ENCODE measurements at places on chromosomes 1 and 21.
A peak's percentile ranks its signal among the peaks of the same experiment; 100 is the strongest.

- DNase-seq = no peak
These were observed 29.9 kb upstream of the EDN2 start for GRCh38 chr1:41514381-41514780.

DNA sequence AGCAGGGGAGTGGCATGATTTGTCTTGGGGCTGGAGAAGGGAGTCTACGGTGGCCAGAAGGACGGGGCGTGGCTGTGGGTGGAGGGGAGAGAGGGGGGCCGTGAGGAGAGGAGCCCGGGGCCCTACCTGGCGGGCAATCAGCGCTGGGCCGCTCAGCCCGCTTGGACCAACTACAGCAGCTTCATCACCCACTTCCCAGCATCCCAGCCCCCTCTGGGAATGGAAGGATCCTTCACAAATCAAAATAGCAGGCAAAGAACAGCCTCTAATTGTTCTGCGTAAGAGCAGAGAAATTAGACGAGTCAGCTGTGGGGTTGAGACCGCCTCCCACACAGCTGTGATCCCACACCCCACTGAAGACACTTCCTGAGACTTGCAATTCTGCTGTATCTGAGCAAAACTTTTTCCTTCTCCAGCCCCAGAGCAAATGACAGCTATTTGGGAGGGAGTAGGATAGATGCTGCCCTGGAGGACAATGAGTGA, 43.5 kb downstream of the OPRD1 start:
- no peak for DNase-seq

DNA sequence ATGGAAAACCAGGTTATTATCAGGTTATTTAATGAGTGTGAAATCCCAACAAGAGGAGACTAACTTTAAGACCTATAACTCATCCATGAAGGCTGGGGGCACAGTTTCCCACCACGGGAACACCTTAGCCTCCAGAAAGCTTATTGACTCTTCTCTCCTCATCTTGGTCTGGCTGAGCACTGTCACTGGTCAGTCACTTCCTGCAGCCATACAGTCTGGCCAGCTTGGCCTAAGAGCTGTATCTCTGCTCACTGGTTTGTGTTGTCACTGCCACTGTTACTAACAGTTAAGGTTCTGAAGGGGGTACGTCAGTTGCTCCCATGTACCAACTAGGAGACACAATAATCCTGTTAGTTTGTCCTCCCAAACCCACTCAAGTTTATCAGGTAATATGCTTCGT, 16.7 kb upstream of the DDAH1 start:
- DNase-seq = no peak

GRCh38 chr1:228336308-228337030, 70.2 kb downstream of the TRIM11 start:
- DNase-seq = no peak

DNA sequence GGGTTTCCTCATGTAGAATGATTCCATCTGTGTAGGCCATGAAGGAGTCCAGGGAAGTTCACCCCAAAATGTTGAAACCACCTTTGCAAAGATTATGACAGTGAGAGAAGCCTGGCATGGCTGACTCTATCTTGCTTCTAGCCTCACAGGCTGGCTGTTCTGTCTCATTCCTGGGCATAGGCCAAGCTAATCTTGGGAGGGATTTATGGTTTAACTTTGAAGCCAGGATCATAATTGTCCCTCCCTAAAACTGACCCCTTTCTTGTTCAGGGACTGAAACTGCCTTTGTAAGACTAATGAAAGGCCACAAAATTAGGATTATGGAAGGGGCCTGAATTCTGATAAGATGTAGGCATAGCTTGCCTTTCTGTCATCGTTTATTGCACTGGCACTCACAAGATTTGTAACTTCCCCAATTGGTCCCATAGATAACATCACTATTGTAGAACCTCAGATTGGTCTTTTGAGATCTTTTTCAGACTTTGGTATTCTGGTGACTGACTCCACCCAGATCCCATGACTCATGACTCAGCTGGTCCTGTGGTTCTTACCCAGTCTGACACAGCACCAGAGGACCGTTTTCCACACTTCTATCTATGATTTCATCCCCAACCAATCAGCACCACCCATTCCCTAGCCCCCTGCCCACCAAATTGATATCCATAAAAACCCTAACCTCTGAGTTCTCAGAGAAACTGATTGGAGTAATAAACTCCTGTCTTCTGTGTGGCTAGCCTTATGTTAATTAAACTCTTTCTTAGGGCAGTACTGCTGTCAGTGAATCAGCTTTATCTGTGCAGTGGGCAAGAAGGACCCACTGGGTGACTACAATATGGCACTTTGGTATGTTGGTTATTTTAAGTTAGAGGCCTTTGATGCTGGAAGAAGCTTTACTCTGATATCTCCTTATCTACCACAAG, 13.6 kb upstream of the LAMTOR5 start:
- no peak for DNase-seq

GRCh38 chr21:16145052-16145451, 415.3 kb downstream of the USP25 start:
- no peak for DNase-seq

DNA sequence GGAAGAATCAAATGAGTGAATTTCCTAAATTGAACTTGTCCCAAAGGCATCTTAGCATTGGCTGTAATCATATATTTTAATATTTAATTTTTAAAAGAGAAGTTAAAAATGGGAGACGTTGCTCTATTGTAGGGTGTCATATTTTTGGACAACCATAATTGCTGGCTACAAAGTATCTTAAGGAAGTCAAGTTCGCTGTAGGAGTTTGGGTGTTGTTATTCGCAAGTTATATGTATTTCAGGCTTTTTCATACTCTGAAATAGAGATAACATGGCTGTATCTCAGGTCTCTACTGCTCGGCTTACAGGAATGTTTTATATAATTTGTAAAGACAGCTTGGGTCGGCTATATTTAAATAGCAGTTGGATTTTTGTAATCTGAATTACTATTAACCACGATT, 852 bp downstream of the TMEM50A start:
- DNase-seq = no peak

DNA sequence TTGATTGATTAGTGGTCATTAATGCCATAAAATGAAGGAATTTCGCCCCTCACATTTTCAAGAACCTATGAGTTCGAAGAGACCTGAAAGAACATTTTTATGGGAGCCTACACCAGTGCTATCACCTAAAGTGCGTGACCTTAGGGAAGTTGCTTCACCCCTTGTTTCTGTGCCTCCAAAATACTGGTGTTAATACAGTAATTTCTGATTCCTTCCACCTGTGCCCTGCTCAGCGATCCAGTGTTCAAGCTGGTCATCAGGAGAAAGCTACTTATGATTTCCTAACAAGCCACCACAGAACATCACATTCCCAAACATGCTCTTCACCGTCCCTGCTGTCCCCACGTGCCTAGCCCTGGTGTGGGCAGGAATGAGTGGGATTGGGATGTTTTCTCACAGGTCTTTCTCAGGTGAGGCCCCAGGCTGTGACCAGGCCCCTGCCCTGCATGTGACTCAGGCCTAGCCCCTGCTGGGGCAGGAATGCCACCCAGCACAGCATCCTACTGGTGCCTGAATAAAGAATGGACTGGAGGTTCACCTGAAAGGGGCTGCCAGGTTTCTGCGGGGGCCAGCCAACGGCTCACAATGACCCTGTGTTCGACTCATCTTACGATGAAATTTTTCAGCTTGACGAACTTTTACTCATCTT, 60.3 kb downstream of the CD247 start:
- DNase-seq = no peak

GRCh38 chr1:76635784-76636183, 231.5 kb upstream of the ST6GALNAC5 start:
- no peak for DNase-seq

- DNase-seq = no peak
These were observed 5.5 kb downstream of the TNFRSF25 start for GRCh38 chr1:6460301-6461050.

GRCh38 chr1:240491156-240491555, 120.8 kb downstream of the GREM2 start:
- peak; percentile 29 for DNase-seq

DNA sequence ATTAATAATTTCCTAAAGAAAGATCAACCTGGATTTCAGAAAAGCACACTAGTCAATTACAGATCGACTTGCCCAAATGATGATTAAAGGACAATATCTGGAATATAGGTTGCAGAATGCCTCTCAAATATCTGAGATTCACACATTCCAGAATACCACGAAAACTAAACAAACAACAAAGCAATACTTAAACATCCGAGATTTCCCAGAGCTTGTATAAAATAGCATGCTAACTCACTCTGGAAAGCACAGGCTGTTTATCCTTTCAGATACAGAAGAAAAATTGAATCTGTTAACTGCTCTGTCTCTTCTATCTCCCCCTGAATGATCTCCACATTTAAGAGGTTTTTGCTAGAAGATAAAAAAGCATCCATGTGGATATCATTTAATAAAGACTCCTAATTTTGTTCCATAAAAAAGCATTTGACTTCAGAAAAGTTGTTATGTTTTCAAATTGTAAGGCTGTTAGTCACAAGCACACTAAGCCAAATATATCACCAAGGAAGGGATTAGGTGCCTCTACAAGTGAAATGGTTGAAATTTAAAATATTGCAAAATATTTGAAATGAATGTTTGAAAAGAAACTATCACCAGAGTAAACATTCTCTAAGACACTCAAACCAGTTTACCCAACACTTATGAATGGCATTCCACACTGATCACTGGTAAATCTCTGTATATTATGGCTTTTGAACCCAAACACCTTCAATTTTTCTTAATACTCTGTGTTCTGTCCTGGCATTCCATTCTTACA, 865.1 kb upstream of the ADAMTS5 start:
- no peak for DNase-seq

DNA sequence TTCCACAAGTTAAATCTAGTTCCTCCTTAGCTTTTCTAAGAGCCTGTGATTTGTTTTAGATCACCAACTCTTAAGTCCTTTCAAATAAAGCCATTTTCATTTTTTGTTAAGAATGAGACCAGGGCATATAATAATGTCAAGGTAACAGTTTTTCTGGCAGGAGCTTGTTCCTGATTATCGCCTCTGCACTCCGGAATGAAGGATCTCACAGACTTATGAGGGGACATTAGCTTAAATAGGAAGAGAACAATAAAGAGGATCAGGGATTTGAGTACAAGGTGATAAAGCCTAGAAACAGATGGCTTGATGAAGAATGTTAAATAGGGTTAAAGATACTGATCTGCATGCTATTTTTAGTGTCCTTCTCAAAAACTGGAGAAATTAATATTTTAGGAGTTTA, 13.6 kb upstream of the OTUD7B start:
- no peak for DNase-seq

- no peak for DNase-seq
These were observed 20.5 kb upstream of the BCL10 start for GRCh38 chr1:85296980-85297379.

DNA sequence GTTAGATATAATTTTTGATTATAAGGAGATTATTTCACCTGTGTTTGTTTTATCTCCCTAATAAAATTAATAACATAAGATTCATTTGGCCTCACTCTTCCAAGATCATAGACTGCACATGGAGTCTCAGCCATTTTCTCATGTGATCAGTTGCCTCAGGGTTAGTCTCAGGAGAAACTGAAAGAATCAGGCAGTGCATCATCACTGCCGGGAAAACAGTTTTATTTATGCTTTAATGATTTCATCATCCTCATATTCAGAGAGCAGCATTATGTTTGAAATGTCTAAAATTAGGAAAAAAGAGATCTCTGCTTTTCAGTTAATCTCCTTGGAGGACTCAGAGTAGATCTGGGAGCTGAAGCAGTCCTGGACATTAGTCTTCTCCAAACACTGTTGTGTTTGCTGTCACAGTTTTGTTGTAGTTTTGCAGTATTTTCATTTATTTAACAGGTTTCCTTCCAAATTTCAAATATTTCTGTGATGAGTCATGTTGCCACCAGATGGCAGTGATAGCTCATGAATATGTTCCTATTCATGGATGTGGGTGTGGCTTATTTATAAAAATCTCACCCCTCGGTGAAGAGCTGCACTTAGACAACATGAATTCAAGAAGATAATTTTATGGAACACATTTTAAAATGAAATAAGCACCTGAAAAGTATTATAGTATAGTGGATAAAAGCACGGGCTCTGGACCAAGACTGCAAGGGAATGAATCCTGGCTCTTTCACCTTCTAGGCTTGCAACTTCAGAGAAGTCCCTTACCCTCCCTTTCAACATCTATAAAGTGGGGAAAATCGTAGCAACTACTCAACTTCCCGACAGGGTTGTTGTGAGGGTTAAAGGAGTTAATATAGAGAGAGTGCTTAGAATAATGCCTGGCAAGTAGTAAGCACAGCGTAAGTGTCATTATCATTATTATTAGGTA, 31.2 kb downstream of the CHD1L start:
- DNase-seq = peak; percentile 76

- peak; percentile 7 for DNase-seq
These were observed 265.8 kb downstream of the DPYD start for GRCh38 chr1:97654876-97655585.

GRCh38 chr21:42056996-42057689, 14.0 kb upstream of the UMODL1 start:
- DNase-seq = peak; percentile 28

DNA sequence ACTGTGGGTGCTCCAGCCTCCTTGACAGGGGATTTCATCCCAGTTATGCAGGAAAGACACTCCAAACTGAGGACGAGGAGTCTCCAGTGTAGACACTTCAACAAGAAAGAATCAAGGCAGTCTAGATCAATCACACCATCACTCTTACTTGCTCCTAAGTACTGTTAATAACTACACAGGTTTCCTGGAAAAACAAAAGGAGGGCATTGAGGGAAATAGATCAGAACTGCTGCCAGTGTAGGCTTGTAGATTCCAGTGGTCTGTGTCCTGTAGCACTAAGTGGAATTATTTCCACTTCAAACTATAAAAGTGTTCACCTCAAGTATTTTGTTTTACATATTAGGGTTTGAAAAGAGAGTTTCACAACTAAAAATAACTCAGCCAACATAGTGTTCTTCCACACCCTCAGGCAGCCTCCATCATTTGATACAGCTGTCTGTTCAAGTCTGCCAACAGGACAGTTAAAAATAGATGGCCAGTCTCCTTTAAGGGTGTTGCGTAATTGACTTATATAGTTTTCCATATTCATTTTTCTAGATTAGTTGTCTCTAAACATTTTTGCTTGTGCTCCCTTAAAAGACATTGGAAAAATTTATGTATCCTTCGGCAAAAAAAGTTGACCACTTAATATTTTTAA, 32.0 kb upstream of the AGL start:
- DNase-seq = no peak

- no peak for DNase-seq
These were observed 121.2 kb downstream of the TRABD2B start for GRCh38 chr1:47875831-47876586.

DNA sequence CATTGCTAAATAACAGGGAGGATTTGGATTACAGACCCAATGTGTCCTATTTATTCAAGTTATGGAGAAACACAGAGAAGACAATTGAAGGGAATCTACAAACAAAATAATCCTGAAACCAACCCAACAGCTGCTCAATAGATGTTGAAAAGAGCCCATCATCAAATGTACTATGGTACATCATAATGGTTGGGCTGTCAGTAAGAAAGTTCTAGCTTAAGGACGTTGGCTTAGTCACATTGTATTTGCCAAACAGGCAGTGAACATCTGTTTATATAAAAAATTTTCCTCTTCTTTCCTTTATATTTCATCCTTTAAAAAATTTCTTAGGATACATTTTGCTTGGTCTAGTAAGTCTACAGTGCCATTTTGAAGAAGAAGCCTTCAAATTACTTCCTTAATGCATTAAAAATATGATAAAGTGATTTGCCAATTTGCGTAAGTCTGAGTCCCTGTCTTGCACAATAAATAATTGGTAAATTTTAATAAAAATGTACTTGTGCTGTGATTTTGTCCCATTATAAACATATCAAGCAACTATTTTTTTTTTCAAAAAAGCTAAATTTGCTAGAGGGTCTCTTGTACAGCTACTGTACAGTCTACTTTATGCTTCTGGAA, 14.4 kb downstream of the MAP3K7CL start:
- DNase-seq = no peak

Data from GM23338 (cell line).